ENCODE measurements at places on chromosomes 11 and 22.

DNA sequence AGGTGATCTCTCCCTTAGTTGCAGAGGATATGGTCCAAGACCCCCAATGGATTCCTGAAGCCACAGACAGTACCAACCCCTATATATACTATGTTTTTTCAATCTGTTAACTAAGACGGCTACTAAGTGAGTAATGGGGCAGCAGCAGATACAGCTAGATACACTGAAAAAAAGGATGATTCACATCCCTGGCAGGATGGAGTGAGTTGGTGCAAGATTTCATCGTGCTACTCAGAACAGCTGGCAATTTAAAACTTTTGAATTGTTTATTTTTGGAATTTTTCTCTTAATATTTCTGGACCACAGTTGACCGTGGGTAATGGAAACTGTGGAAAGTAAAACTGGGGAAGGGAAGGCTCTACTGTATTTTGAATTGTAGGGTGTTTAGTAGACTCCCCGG lies 17.0 kb upstream of the TMEM218 start:
- DNase-seq: no peak

DNA sequence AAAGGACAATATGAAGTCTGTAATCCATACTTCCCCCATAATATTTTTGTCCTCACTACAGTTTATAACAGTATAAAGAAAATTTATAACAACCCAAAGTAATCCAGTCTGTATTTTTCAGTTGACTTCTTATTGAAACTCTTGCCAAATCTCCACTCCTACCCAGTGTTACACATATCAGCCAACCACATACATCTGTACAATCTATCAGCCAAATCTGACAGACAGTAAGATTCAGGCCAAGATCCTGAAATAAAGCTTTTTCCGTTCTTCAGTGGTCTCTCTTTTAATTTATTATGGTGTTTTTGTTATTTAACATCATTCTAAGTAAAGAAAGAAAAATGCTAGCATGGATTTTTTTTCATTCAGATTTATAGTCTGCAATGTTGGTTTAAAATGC lies 2370.9 kb upstream of the RAG2 start:
- no peak for DNase-seq

DNA sequence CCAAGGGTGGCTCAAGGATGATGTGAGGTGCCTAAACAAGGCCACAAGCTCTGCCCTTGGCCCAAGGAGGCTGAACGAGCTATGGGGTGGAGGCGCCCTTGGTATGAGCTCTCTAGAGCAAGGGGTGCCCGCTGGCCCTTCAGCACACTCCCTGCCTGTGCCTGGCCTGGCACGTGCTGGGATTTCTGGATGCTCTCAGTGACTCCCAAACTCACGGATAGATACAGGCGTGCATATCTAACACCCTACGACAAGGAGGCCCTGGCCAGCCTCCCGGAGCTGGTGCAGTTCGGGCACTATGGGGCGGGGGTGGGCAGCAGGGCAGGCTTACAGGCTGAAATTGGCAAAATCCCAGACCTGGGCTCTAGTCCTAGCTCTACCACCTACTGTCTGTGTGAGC lies 30.6 kb downstream of the SCUBE1 start:
- no peak for DNase-seq

DNA sequence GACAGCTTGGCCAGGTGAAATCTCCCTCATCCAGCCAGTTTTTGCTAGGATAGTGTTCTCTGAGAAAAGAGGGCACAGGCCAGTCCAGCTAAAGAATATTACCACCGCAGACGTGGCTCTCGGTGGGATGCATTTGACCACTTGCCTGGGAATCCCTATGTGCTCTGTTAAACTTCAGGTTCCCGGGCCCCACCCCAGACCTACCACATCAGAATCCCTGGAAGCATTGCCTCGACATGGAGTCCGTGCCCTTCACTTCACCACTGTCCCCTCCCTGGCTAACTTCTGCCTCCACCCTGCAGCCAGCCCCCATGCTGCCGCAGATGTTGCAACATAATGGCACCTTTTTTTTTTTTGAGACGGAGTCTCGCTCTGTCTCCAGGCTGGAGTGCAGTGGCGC lies 56.9 kb upstream of the EMID1 start:
- no peak for DNase-seq
